Upper lobe of left lung (tissue), 6 donors: ENCODE measurements at places on chromosomes 7 and 10. TPM values are rescaled to one million over a fixed set of nuclear protein-coding genes. Genes with fewer than 3 reads are reported as not detected.

GHITM gene
- total RNA-seq: 118 TPM

GRCh38 chr7:155161690-155162089 lies 91.6 kb downstream of the HTR5A start:
- no peak for DNase-seq
- H3K4me1 ChIP-seq: no peaks in the 10 kb centered on the region
- H3K27me3 ChIP-seq: no peaks in the 10 kb centered on the region
- no peak overlapping the region for H3K27ac ChIP-seq

DNA sequence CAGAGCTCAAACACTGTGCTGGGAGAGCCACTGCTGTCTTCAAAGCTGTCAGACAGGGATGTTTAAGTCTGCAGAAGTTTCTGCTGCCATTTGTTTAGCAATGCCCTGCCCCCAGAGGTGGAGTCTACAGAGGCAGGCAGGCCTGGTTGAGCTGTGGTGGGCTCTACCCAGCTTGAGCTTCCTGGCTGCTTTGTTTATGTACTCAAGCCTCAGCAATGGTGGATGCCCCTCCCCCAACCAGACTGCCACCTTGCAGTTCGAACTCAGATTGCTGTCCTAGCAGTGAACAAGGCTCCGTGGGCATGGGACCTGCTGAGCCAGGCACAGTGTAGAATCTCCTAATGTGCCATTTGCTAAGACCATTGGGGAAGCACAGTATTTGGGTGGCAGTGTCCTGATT lies 4.6 kb upstream of the CYP2C19 start:
- no peaks in the 10 kb centered on the region for H3K36me3 ChIP-seq
- no peak overlapping the region for H3K4me3 ChIP-seq
- DNase-seq: no peak
- no peaks in the 10 kb centered on the region for H3K4me1 ChIP-seq
- no peaks in the 10 kb centered on the region for H3K27me3 ChIP-seq

DNA sequence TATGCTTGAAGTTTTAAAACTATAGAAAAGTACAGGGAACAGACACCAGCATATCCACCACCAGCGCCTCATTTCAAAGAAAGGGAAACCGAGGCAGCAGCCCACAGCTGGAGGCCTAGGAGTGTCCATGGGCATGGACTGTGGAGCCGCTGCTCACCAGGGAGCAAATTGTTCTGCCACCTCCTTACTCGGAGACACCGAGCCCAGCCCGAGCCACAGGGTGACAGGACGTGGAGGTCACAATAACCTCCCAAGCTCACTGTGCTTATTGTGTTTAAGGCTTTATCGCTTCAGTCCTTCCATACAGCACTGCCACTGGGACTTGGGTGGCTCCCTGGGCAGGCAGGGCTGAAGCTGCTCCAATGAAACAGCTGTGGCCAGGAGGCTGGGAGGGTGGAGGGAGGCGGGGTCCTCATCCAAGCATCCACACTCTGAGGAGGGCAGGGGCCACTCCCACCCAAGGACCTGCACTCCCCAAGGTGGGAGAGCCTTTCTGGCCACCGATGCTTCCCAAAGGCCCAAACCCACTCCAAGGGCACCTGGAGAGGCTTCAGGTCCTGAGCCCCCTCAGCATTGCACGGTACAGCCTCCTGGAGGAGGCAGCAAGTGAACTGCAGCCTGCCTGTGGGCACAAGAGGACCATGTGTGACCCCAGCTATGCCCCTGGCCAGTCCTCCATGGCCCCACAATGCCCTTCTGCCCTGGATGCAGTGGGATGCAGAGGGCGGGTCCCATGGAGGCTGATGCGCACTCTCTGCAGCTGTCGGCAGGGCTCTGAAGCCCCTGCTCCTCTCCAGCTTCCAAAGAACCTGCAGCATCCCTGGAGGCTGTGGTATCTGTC lies 38.7 kb upstream of the RET start:
- DNase-seq: peak; percentile 15
- H3K4me3 ChIP-seq: no peak overlapping the region
- no peaks in the 10 kb centered on the region for H3K36me3 ChIP-seq
- H3K27ac ChIP-seq: no peak overlapping the region
- no peaks in the 10 kb centered on the region for H3K4me1 ChIP-seq

GRCh38 chr10:49300140-49300974 lies 1.4 kb downstream of the C10orf71 start:
- no peak overlapping the region for H3K27ac ChIP-seq
- no peak for DNase-seq
- H3K4me1 ChIP-seq: peaks cover 5% of the 10 kb centered on the region
